Stimulated activated CD8-positive, alpha-beta memory T cell treated with anti-CD3 and anti-CD28 coated beads, Interleukin-4, amount 100 ng/mL, for 4 hours (primary cell): ENCODE measurements at places on chromosomes 12 and 14.

- no peak for DNase-seq
Observed at GRCh38 chr12:44053549-44054127, 217.8 kb downstream of the TMEM117 start.

DNA sequence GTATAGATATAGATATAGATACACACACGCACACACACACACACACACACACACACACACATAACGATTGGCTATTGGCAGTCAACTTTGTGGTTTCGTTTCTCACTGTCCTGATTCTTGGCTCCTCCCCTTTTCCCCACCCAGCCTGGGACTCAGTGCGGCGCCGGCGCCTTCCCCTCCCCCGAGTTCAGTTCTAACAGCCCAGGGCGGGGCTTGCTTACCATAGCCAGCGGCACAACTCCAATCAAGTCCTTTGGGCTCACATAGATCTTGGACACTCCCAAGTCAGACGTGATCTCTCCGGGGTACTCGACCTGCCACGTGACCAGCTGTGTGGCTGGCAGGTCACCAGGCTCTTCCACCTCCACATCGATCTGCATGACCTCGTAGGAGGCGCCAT is 484.1 kb downstream of the GLT1D1 start:
- no peak for DNase-seq

DNA sequence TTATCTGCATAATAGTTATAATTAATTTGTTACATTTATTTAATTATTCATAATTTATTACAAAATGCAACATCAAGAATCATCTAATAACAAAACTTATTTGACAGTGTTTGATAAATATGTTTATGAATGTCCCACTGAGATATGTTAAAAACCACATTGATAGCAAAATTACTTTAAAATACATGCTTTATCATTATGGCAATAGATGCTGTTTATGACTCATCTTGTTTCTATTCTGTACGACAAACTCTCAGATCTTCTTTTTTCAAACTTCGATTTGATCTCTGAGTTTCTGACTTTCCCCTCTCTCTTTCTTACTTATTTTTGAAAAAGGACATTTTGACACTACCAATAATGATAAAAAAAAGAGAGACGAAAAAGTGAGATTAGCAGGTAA is 56.8 kb upstream of the LRRK2 start:
- DNase-seq: no peak

GRCh38 chr14:103124501-103125001 is 1.3 kb downstream of the TNFAIP2 start:
- DNase-seq: no peak

DNA sequence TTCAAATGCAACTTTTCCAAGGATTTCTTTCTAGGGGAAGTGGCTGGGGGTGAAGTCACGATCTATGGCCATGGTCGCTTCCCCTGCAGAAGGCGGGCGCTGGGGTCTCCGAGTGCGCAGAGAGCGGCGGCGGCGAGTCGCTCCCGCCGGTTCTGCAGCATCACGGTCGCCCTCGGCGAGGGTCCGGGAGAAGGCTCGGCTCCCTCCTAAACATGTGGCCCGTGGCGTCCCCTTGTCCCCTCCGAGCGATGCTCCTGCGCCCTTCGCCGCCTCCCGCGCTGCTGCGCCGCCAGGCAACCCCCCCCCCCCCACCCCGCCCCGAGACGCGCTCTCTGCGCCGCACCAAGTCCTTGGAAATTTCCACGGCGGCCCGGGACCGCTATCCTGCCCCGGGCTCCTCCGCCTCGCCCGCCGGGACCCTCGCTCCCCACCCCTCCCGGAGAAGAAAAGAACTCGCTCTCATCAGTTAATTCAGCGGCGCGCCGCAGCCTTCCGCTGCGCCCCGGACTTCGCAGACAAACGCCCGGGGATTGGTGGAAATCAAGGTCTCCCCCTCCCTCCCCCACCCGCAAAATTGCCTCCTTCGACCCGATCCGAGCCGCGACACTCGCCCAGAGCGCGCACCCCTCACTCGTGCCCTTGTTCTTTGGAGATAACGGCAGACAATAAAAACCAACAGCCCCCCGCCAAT is at the start of gene ST8SIA1:
Gene ST8SIA1 (minus strand): TSS at position 298 of the 691 bp plus-strand sequence. CDS start 475 bp downstream, outside the sequence.
- DNase-seq: no peak

DNA sequence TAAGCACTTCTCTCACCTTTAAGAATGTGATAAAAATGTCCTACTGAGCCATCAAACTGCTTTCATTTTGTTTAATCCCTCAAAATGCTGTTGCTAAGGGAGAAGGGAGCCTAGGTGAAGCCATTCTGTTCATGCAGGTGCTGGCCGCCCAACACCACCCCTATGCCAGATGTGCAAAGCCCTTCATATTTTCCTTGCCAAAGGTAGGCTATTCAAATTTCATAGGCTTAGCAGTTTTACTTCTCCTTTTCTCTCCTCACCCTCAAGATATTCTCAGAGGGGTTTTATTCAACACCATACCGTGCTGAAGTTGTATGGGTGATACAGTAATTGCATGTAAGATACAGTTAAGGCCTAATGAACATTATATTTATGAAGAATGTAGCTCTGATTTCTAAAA is 461.7 kb downstream of the GXYLT1 start:
- DNase-seq: no peak

DNA sequence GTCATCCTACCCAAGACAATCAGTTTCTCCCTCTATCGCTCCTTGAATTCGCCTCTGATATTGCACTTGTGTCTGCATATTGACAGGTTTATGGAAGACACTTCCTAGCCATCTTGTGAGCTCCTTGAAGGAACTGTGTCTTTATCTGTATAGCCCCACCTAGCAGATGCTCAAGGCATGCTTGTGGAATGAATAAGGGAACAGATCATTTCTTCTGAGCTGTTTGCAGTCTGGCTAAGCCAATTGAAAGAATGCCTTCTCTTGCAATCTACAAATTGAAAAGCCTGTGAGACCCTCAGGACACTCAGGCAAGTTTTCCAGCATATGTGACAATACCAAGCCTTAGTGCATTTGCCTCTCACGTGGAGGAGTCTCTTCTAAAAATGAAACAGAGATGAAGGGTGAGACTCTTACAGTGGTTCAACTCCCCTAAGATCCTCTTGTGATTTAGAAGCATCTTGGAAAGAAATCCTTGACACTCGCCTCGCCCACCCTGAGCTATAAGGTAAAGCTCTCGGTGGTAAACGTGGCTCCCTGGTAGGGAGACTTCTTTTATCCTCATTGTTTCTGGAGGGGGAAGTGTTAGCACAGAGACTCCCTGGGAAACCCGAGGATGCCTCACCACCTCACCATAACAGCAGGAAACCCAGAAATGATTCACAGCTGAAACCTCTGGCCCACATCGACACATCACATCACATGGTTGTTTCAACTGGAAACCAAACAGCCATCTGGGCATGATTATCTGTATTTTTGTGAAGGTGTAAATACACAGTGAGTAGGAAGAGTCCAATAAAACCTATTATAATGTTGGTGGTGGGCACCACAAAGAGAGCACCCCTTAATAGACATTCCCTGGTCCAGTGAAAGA is 112.3 kb upstream of the BCL2L14 start:
- no peak for DNase-seq

DNA sequence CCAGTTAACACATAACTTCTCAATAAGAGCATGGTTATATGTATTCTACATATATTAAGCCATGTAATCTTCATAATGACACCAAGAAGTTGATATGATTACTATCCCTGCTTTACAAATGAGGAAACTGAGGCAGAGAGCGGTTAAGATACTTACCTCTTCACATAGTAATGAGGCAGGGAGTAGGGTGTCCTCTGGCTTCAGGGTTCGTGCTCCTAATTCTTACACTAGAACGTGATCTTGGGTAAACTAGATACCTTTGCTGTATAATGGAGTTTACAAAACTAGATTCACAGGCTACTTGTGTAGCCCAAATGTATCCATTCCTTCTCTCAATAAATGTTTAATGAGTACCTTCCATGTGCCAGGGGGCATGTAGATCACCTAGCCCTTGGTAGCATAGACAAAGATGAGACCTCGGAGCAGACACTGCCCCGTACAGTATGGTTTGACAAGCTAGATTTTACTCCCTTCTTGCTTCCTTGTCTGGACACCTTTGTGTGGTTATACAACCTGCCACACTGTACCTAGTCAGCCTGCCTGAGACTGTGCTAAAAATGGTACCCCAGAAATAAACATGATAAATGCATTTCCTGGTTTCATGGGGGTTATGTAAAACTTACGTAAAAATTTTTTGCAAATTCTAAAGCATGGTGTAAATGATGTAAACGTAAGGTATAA is 991.8 kb downstream of the VRK1 start:
- no peak for DNase-seq
